ENCODE measurements at places on chromosomes 7 and 10. TPM values are rescaled to one million over a fixed set of nuclear protein-coding genes. Genes with fewer than 3 reads are reported as not detected.

Gene ALOX5
- 0.14 TPM for total RNA-seq

DNA sequence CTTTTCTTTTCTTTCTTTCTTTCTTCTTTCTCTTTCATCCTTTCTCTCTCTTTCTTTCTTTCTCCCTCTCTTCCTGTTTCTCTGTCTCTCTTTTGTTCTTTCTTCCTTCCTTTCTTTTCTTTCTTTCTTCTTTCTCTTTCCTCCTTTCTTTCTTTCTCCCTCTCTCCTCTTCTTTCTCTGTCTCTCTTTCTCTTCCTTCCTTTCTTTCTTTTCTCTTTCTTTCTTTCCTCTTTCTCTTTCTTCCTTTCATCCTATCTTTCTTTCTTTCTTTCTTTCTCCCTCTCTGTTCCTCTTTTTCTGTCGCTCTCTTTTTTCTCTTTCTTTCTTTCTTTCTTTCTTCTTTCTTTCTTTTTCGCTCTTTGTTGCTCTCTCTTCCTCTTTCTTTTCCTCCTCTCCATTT is 1149.2 kb upstream of the AUTS2 start:
- peaks cover 1% of the 10 kb centered on the region for H3K36me3 ChIP-seq
- H3K27me3 ChIP-seq: peaks cover 4% of the 10 kb centered on the region
- no peak for DNase-seq
- H3K4me3 ChIP-seq: no peak overlapping the region
- H3K27ac ChIP-seq: no peak overlapping the region

DNA sequence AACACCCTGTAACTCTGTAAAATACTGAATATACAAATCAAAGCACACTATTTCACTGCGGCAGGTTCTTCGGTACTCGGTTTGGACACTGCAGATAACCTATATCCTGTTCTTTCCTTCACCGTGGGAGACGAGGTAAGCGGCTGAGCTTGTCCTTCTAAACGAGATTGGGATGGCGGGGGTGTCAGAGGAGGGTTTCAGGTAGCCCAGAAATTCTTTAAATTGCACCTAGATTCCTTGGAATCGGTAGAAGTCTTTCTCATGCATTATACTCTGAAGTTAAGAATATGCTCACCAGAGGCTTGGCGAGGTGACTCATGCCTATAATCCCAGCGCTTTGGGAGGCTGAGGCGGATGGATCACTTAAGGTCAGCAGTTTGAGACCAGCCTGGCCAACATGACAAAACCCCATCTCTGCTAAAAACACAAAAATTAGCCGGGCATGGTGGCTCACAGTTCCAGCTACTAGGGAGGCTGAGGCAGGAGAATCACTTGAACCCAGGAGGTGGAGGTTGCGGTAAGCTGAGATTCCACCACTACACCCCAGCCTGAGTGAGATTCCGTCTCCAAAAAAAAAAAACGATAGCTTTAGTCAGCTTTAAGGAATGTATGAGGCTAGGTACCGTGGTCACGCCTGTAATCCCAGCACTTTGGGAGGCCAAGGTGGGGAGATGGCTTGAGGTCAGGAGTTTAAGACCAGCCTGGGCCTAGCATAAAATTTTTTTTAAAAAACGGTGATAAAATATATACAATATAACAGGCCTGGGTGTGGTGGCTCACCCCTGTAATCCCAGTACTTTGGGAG is 10.1 kb upstream of the LAT2 start:
- no peaks in the 10 kb centered on the region for H3K27me3 ChIP-seq
- H3K27ac ChIP-seq: no peak overlapping the region
- DNase-seq: no peak
- peaks cover 9% of the 10 kb centered on the region for H3K36me3 ChIP-seq
- peaks cover 13% of the 10 kb centered on the region for H3K4me1 ChIP-seq
- no peak overlapping the region for H3K4me3 ChIP-seq

- no peaks in the 10 kb centered on the region for H3K36me3 ChIP-seq
- no peak for DNase-seq
- H3K27me3 ChIP-seq: no peaks in the 10 kb centered on the region
- no peak overlapping the region for H3K27ac ChIP-seq
- no peak overlapping the region for H3K4me3 ChIP-seq
Measured at GRCh38 chr7:76383089-76383944, 24.5 kb upstream of the YWHAG start.

DNA sequence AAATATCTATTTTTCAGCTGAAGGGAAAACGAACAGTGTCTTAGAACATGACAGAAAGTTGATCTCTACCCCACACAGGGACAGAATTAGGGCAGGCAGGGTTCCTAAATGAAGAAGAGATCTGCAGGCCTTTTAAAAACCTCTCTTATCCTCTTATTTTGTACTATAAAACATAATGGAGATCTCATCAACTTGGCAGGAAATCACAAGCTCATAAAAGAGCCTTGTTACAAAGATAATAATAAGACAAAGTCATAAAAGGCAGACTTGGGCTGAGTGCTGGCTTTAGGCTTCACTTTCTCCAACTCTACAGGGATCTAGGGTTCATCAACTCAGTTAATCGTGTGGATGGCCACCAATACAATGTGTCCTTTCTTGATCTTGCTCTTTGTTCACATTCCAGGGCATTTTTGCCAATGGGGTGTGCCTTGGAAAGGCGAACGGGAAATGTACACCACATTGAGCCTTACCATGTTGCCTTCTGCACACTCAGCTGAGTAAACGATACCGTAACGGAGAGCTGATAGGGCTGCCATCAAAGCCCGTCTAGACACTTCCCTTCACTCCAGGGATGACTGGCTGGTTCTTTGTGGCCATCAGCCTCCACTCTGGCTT is 7.1 kb upstream of the TEX36 start:
- no peaks in the 10 kb centered on the region for H3K4me1 ChIP-seq
- H3K27me3 ChIP-seq: peaks cover 10% of the 10 kb centered on the region
- DNase-seq: no peak
- H3K4me3 ChIP-seq: no peak overlapping the region
- no peak overlapping the region for H3K27ac ChIP-seq

DNA sequence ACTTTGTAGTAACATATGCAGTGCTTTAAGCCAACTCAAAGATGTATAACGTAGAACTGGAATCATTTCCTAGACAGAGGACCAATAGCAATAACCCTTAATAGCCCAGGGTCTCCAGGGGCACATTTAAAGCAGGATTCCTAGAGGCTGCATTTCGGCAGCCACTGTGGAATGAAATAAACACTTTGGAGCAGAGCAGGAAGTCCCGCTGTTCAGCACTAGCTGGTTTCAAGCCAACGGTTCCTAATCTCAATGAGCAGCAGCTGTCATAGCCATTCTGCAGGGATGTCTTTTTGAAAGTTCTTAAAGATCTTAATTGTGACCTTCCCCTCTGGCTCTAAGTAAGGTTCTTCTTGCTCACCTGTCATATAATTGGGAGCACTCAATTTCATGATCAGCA is 18.4 kb upstream of the MACROH2A2 start:
- no peak for DNase-seq
- H3K4me3 ChIP-seq: no peak overlapping the region
- no peaks in the 10 kb centered on the region for H3K36me3 ChIP-seq
- H3K4me1 ChIP-seq: no peaks in the 10 kb centered on the region
- H3K27ac ChIP-seq: no peak overlapping the region

DNA sequence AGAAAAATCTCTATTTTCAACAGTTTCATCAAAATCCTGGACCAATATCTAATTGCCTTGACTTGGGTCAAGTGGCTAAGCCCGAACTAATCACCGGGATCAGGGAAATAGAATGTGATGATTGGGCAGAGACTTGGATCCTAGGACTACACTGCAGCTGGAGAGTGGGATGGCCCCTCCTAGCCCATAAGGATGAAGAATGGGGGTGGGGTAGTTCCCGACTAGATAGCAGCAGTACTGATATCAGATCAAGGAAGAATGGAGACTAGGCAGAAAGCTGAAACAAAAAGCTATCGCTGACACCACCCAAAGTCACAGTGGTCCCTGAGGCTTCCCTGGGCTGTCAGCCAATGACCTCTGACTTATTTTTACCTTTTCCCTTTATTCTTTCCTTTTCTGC is 160.4 kb upstream of the PHYHIPL start:
- no peak for DNase-seq
- peaks cover 4% of the 10 kb centered on the region for H3K27me3 ChIP-seq
- no peak overlapping the region for H3K27ac ChIP-seq

GRCh38 chr7:155090684-155091083 is 20.6 kb downstream of the HTR5A start:
- no peaks in the 10 kb centered on the region for H3K36me3 ChIP-seq
- H3K4me3 ChIP-seq: no peak overlapping the region
- DNase-seq: peak; percentile 35
- H3K27ac ChIP-seq: no peak overlapping the region

DNA sequence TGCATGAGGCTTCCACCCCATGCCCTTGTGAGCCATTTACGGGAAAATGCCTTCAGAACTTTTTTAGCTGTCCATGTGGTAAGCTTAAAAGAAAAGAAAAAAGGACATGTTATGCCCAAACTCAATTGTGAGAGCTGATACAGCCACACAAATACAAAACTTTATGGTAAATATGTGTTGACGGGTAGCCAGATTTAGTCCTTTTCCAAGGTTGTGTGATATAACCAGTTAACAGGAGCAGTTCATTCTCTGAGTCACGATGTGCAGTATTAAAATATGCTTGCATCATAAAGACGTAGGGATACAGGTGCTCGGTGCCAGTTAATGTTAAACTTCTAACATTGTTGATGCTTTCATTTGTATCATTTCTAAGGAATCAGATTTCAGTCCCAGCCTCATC is 350.4 kb downstream of the DNAJB6 start:
- no peak overlapping the region for H3K27ac ChIP-seq
- H3K4me3 ChIP-seq: no peak overlapping the region
- H3K27me3 ChIP-seq: peaks cover 67% of the 10 kb centered on the region
- DNase-seq: no peak
- H3K36me3 ChIP-seq: no peaks in the 10 kb centered on the region
- peaks cover 38% of the 10 kb centered on the region for H3K4me1 ChIP-seq

GRCh38 chr7:150971242-150972022 is 6.7 kb downstream of the KCNH2 start:
- H3K27me3 ChIP-seq: peaks cover 4% of the 10 kb centered on the region
- no peak for DNase-seq
- no peak overlapping the region for H3K27ac ChIP-seq
- H3K36me3 ChIP-seq: no peaks in the 10 kb centered on the region

Gene SPDYE9
- total RNA-seq: not detected

DNA sequence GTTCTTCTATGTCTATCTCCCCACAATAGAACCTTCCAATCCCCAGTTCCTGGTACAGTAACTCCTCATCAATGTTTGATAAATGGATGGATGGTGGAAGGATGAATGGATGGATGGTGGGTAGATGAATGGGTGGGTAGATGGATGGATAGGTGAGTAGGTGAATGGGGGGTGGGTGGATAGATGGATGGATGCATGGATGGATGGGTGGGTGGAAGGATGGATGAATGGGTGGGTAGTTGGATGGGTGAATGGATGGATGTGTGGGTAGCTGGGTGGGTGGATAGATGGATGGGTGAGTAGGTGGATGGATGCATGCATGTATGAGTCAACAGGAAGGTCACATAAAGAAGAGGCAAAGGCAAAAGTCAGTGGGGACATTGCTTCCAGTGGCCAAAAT is 116.8 kb downstream of the GRID1 start:
- H3K4me3 ChIP-seq: no peak overlapping the region
- no peak overlapping the region for H3K27ac ChIP-seq
- H3K27me3 ChIP-seq: no peaks in the 10 kb centered on the region
- H3K4me1 ChIP-seq: no peaks in the 10 kb centered on the region
- H3K36me3 ChIP-seq: no peaks in the 10 kb centered on the region

GRCh38 chr10:128875956-128876736 is 590.9 kb upstream of the MGMT start:
- H3K27ac ChIP-seq: no peak overlapping the region
- H3K4me3 ChIP-seq: no peak overlapping the region
- DNase-seq: no peak
- no peaks in the 10 kb centered on the region for H3K36me3 ChIP-seq
- H3K27me3 ChIP-seq: peaks cover 3% of the 10 kb centered on the region

DNA sequence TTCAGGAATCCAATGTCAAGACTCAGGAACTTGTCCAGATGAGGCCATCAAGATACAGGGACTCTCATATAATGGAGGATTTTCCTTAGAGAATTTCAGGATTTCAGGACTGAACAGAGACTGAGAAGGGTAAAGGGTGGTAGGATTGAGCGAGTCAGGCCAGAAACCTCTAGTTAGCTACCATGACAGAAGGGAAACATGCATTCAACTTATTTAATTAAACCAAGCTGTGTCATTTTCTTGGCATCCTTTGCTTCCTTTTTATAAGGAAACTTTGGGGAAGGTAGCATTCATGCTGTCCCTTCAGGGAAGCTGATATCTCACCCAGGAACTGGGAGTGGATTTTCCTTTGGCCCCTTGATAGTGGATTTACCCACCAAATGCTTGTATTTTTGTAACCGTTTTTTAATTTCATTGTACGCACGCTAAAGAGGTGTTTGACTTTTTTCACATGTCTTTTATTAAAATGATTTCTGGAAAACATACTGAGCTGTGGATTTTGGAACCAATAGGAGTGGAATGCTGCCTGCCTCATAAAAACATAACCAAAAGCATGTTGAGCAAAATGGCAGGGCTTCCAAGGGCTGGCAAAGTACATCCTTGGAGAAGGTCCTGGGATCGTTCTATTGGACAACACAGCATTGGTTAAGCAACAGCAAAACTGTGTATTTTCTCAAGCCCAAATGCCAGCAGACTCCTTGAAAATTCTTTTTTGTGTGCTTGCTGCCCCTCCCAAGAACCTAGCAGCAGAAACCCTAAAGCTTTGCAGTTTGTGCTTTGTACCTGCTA is 104.5 kb downstream of the CXCL12 start:
- no peak overlapping the region for H3K4me3 ChIP-seq
- no peak for DNase-seq
- H3K4me1 ChIP-seq: no peaks in the 10 kb centered on the region
- peaks cover 5% of the 10 kb centered on the region for H3K27me3 ChIP-seq
- H3K27ac ChIP-seq: no peak overlapping the region

DNA sequence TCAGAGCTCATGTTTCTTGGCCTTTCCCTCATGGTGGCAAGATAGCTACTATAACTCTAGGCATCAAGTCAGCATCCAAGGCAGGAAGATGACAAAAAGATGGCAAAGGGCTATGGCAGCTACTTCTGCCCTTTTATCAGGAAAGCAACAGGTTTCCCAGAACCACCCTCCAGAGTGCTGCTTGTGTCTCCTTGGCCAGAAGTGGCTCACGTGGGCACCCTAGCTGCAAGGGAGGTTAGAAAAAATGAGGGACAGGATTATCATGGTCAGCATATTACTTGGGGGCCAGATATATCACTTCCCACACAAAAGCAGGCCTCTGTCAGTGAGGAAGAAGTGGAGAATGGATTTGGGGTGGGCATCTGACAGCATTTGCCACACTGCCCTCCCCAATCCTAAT is 24.3 kb upstream of the C10orf105 start:
- peaks cover 99% of the 10 kb centered on the region for H3K4me1 ChIP-seq
- H3K27me3 ChIP-seq: no peaks in the 10 kb centered on the region
- H3K27ac ChIP-seq: peak overlapping the region; percentile 98
- H3K4me3 ChIP-seq: no peak overlapping the region
- DNase-seq: no peak
- peaks cover 13% of the 10 kb centered on the region for H3K36me3 ChIP-seq

Gene STEAP4
- not detected for total RNA-seq

- H3K27me3 ChIP-seq: no peaks in the 10 kb centered on the region
- peaks cover 3% of the 10 kb centered on the region for H3K4me1 ChIP-seq
- DNase-seq: no peak
- H3K4me3 ChIP-seq: no peak overlapping the region
- no peaks in the 10 kb centered on the region for H3K36me3 ChIP-seq
- no peak overlapping the region for H3K27ac ChIP-seq
Measured at GRCh38 chr10:97042716-97043562, 142.8 kb downstream of the SLIT1 start.

Data from activated naive CD4-positive, alpha-beta T cell treated with anti-CD3 and anti-CD28 coated beads for 36 hours (primary cell).